ENCODE measurements at places on chromosomes 2 and 18.

DNA sequence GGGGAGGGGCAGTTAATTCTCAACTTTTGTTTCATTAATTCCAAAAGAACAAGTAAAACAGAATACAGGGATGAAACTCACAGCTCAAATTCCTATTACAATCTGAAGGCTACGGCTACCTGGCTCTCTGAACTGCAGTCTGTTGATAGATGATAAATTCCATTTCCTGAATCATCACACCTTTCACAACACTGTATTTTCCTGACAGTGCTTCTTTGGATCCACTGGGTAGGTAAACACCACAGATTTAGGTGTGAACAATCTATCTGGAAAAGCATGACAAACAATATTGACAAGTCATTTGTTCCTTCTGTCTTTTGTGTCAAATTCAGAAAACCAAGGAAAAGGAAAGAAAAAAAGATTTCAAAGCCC lies 843.2 kb downstream of the LRRTM4 start:
- DNase-seq = no peak

DNA sequence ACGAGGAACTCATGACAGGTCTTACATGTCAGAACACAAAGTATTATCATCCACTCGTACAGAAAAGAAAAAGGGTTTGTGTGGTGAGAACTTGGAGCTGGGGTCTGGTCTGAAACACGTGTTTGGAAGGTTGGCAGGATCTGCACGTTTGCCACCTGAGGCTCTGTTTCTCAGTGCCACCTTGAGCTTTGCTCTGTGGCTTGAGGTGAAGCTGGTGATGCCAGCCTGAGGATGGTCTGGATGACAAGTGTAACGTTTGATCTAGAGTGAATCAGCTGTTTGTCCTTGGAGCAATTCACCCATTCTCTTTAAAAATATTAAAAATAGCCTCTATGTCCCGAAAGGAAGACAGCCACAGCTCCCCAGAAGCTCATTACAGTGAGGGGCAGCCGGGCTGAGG lies 45.4 kb upstream of the KLF11 start:
- no peak for DNase-seq

DNA sequence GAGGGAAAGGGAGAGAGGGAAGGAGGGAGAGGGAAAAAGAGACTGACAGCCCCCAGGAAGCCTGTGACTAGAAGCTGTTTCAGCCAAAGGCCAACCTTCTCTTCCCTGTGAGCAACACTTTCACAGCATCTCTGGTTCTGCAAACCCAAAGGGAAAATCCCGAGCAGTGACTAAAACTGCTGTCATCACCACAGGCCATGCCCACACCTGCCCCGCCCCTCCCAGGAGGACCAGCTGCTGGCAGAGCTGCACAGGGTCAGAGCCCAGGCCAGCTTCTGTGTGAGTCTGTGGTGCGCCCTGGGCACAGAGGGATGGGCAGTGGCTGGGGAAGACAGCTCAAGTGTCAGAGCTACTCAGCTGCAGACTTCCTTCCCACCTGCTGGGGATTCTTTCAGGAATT lies 64.9 kb upstream of the OTOS start:
- no peak for DNase-seq

DNA sequence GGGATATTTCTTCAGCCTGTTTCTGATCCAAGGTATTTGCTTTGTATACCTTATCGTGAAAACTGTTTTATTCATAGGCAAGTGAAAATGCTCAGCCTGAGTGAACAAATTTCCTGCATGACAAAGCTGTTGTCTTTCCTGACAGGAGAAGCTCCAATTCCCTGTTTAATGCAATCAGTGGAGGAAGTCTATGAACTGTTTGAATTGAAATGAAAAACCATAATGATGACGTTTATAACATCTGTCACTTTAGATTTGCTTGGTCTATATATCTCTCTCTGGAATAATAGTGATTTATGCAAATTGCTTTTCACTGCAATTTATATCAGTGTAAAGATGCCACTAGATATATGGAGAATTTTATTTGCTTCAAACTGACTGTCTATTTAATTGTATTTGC lies 239.4 kb upstream of the HNMT start:
- DNase-seq = no peak

DNA sequence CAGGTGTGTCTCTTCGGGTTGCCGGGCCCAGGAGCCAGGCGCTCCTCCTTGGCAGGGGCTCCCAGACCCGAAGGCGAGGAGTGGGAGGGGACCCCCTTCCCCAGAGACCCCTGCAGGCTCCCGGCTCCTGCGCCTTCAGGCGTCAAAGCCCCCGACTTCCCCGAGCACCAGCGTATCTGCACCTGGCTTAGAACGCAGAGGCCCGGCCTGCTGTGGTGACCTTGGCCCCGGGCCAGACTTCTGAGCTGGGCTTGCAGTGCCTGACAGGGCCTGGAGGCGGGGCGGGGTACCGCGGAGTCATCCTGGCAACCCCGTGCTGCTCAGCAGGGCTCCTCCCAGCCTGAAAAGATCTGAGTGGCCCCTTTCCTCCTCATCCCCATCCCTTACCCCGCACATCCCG lies 27.0 kb downstream of the SKA1 start:
- DNase-seq = no peak

DNA sequence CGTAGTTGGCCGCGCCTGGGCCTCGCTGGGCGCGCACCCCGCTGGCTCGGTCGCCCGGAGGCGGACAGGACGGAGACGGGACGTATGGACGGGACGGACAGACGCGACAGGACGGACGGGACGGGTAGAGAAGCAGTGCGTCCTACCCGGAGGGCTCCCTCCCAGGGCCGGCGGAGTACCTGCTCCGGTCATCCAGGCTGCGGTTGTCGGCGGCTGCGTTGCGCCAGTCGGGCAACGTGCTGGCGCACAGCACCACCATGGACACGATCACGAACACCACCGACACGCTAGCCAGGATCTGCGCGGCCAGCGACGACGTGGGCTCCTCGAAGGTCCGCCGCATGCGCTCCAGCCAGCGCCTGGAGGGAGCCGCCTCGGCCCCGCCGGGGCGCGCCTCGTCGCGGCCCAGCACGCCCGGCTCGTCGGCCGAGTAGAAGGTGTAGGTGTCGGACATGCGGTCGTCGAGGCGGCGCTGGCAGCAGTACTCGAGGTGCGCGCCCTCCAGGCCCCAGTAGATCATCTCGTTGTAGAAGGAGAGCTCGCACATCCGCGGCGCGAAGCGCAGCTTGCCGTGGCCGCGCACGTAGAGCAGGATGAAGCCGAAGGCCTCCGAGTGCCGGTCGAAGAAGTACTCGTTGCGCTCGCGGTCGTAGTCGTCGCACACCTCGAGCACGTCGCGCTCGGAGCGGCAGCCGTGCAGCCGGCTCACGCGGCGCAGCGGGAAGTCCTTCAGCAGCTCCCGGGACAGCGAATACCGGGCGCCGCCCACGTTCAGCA lies 903 bp downstream of the KCNG3 start:
- DNase-seq = peak; percentile 45

- no peak for DNase-seq
These were observed 157.5 kb downstream of the ZFP36L2 start for GRCh38 chr2:43068631-43069517.

Measured in NCI-H526 treated with DMSO at 0.1 percent for 48 hours (cell line).